ENCODE measurements at places on chromosomes 5 and 9. TPM values are rescaled to one million over a fixed set of nuclear protein-coding genes. Genes with fewer than 3 reads are reported as not detected.
A peak's percentile ranks its signal among the peaks of the same experiment; 100 is the strongest.

DNA sequence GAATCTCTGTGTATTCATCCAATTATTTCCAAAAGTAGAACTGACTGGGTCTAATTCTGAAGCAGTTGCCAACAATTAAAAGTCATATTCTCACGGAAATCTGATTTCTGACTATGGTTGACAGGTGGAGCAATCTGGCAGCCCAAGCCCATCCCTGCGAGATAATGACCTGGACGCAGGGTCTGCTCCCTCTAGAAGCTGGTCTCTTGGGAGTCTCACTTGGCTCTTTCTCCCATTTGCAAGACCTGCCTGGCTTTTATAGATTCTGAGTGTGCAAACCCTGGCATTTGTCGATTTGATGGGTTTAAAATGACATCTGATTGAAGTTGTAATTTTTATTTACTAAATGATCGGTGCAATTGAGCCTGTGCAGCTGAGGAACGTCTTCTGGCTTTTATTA, 49.4 kb upstream of the NEURL1B start:
- no peaks in the 10 kb centered on the region for H3K4me1 ChIP-seq
- H3K27me3 ChIP-seq, result no peaks in the 10 kb centered on the region
- no peaks in the 10 kb centered on the region for H3K36me3 ChIP-seq
- H3K27ac ChIP-seq, result no peak overlapping the region
- H3K4me3 ChIP-seq, result no peak overlapping the region

DNA sequence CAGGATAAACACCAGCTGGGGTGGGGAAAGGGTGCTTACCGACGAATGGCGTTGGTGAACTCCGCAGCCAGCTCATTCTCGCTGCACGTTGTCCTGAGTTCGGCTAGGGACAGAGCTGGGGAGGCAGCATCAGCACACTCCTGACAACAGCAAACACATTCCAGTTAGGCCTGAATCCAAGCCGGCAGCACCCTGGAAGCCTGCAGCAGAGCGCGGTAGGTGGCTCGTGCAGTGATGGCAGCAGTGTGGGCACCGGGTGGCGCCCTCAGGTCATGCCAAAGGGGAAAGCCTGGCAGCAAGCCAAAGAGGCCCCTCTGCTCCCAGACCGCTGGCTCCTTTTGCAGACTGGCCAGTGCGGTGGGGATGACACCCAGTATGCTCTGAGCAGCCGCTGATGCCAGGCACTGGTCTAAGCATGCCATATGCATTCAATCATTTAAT, 66.9 kb downstream of the DCP2 start:
- peak overlapping the region; percentile 0 for H3K27ac ChIP-seq
- H3K27me3 ChIP-seq, result no peaks in the 10 kb centered on the region
- no peak overlapping the region for H3K4me3 ChIP-seq
- no peaks in the 10 kb centered on the region for H3K4me1 ChIP-seq
- no peaks in the 10 kb centered on the region for H3K36me3 ChIP-seq
- DNase-seq, result peak; percentile 29

- no peaks in the 10 kb centered on the region for H3K4me1 ChIP-seq
- H3K27ac ChIP-seq, result peak overlapping the region; percentile 77
- H3K4me3 ChIP-seq, result peak overlapping the region; percentile 80
- H3K36me3 ChIP-seq, result no peaks in the 10 kb centered on the region
Measured at GRCh38 chr5:177592905-177593304, 902 bp downstream of the TMED9 start.

DNA sequence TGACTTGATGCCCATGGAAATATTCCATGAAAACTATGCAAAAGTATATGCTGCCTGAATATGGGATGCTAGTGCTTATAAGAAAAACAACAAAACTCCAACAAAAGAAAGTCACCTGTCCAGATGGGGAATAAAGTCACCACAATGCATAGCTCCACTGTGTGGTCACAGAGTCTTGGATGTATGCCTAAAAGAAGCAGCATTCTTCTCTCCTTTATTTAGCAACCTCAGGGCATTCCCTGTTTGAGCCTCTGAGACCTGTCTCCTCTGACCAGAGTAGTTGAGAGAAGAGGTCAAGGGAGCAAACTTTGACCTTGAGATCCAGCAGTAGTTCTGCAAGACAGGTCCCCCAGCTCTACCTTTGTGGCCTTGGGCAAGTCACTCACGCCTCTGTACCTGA, 287.5 kb downstream of the MED10 start:
- H3K4me1 ChIP-seq, result no peaks in the 10 kb centered on the region
- H3K36me3 ChIP-seq, result no peaks in the 10 kb centered on the region
- DNase-seq, result no peak
- H3K4me3 ChIP-seq, result no peak overlapping the region
- H3K27ac ChIP-seq, result no peak overlapping the region

GRCh38 chr9:4137234-4137633, 162.6 kb downstream of the GLIS3 start:
- no peak for DNase-seq
- H3K4me3 ChIP-seq, result no peak overlapping the region
- H3K4me1 ChIP-seq, result no peaks in the 10 kb centered on the region
- no peak overlapping the region for H3K27ac ChIP-seq
- no peaks in the 10 kb centered on the region for H3K27me3 ChIP-seq

- no peak for DNase-seq
- H3K4me1 ChIP-seq, result no peaks in the 10 kb centered on the region
- no peaks in the 10 kb centered on the region for H3K36me3 ChIP-seq
- H3K4me3 ChIP-seq, result no peak overlapping the region
- H3K27ac ChIP-seq, result no peak overlapping the region
Measured at GRCh38 chr9:132207839-132208615, 46.2 kb downstream of the NTNG2 start.

- H3K27me3 ChIP-seq, result no peaks in the 10 kb centered on the region
- no peaks in the 10 kb centered on the region for H3K36me3 ChIP-seq
- H3K4me1 ChIP-seq, result peaks cover 18% of the 10 kb centered on the region
- peak overlapping the region; percentile 93 for H3K27ac ChIP-seq
- no peak overlapping the region for H3K4me3 ChIP-seq
- peak; percentile 68 for DNase-seq
Measured at GRCh38 chr5:55597014-55597981, 62.5 kb upstream of the PLPP1 start.

DNA sequence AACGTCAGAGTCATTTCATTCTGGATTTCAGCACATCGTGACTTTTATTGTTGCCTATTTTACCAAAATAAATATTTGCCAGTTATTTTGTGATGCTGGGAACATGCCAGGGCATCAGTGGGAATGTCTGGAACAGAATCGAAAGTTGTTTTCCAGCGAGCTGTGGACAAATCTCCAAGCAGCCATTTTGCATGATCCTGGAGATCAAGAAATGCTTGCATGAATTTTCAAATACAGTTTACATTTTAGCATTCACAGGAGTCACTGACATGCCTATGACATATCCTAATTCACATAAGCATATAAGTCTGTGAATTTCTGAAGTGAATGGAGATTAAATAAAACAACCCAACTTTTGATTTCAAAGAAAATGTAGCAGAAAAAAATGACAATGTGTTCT, 119.4 kb downstream of the VCAN start:
- no peaks in the 10 kb centered on the region for H3K4me1 ChIP-seq
- no peaks in the 10 kb centered on the region for H3K36me3 ChIP-seq
- no peak for DNase-seq
- no peaks in the 10 kb centered on the region for H3K27me3 ChIP-seq
- no peak overlapping the region for H3K4me3 ChIP-seq
- no peak overlapping the region for H3K27ac ChIP-seq

DNA sequence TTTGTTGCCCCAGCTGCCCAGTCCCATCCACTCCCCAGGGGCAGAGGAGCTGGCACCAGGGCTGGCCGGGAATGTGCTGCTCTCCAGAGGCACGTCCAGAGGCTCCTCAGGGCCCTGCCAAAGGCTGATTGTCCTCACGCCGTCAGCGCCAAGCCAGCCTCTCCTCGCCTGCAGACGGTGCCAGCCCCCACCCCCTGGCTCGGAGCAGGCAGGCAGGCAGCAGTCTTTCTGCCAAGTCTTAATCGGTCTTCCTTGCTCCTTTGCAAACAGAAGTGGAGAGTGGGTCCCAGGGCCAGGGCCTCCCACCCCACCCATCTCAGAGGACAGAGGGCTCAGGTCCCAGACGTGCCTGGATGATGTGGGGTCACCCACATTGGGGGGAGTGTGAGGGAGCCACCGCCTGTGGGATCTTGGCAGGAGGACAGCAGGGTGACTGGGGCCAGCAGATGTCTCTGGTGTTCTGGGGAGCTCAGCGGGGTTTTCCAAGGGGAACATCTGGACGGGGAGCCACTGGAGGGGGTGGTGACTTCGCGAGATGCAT, 36.3 kb downstream of the FAM163B start:
- H3K36me3 ChIP-seq, result no peaks in the 10 kb centered on the region
- no peak overlapping the region for H3K27ac ChIP-seq
- DNase-seq, result no peak

GRCh38 chr5:173228639-173229381, 6.2 kb downstream of the NKX2-5 start:
- peaks cover 16% of the 10 kb centered on the region for H3K4me1 ChIP-seq
- H3K4me3 ChIP-seq, result no peak overlapping the region
- no peak overlapping the region for H3K27ac ChIP-seq

DNA sequence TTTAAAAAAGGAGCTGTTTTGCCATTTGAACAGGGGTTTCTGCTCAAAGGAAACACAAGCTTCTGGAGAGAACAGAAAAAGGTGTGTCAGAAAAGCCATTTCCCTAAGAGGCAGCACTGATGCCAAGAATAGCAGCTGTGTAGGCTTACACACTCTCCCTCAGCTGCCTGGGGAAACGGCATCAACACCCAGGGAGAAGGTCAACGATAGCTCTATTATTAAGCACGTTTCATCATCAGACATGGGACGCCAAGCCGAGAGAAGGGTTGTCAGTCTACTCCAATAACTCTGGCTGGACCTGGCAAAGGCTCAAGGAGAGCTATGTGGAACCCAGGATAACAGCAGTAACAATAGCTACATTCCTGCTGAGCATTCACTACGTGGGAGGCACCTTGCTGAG, 314.2 kb downstream of the CDK5RAP2 start:
- H3K27me3 ChIP-seq, result no peaks in the 10 kb centered on the region
- H3K27ac ChIP-seq, result no peak overlapping the region
- H3K36me3 ChIP-seq, result no peaks in the 10 kb centered on the region
- no peak for DNase-seq

DNA sequence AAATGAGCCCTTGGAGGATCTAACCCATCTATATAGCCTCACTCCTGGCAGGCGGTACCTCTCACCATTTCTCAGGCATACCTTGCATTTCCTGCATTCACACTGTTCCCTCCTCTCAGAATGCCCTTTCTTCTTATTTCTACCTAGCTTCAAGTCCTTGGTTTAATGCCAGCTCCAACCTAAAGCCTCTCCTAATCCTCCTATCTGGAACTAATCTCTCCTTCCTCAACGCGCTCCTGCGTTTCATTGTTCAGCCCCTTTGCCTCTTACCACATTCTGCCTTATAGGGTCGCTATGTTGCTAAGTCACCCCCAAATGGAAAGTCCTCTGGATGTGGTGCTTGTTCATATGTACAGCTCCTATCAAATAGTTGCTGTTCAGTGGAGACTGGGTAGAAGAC, 288.5 kb upstream of the TUT7 start:
- H3K4me1 ChIP-seq, result no peaks in the 10 kb centered on the region
- H3K4me3 ChIP-seq, result no peak overlapping the region
- DNase-seq, result no peak
- no peaks in the 10 kb centered on the region for H3K27me3 ChIP-seq
- no peak overlapping the region for H3K27ac ChIP-seq
- H3K36me3 ChIP-seq, result no peaks in the 10 kb centered on the region

DNA sequence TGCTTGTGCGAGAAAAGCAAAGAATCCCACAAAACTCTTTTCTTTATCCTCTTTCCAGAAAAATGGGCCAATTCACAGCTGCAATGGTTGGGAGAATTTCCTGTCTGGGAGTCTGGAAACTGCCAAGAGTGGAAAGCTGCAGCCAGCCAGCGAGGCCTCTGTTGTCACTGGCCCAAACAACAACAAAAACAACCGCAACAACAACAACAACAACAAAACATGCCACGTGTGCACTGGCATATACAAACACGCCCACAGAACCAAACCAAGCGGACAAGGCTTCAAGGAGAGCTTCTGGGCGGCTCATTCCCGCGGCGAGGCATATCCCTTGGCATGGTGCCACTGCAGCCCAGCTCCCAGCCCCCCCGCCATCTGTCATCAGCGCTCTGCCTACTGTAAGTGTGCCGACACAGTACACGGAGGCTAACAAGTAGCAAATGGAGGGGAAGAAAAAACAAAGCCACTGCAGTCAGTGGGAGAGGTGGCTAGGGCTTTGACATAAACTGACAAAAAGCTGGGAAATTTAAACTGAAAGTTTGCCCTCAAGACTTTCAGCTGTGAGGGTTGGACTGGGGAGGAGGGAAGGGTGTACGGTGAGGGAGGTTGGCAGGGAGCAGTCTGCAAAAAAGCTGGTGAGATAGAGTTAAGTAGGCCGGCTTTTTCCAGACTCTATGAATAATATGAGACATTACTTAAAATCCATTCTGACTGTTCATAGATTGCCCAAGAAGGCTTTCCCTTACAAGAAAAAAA, 165.0 kb upstream of the ZNF462 start:
- H3K27me3 ChIP-seq, result no peaks in the 10 kb centered on the region
- peak overlapping the region; percentile 19 for H3K4me3 ChIP-seq
- no peaks in the 10 kb centered on the region for H3K4me1 ChIP-seq
- no peaks in the 10 kb centered on the region for H3K36me3 ChIP-seq
- H3K27ac ChIP-seq, result peak overlapping the region; percentile 54

DNA sequence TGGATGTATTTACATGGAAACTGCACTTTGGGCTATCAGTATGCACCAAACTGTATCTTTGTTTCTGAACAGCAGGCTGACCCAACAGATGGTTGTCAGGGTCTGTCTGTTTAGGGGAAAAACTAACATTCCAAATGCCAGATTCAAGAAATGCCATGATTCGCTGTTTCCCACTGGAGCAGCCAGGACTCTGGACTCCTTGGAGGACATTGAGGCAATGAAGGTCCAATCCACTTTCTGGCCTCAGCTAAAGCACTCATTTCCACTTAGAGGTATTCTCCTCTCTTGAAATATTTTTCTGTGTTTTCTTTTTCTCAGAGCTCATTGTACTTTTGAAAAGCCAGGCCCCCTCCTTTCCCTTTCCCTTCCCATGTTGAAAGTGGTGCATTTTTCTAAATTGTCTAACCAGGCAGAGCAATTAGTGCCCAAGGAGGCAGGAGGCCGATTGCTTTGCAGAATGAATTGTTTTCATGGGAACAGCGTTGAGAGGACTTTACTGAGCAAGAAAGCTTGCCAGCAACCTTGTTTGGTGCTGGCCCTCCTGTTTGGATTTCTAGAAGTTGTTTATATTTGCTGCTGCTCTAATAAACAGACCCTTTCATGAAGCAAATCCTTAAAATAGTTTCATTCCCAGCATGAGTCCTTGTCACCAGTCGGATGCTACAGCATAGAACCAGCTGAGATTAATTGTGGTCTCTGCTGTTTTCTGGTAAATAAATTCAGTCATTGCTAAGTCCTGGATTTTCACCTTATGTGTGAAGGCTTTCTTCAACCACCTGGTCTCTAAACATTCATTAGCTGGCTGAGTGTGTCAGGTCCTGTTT, 132.8 kb upstream of the TAF11L2 start:
- H3K27ac ChIP-seq, result no peak overlapping the region
- H3K36me3 ChIP-seq, result no peaks in the 10 kb centered on the region
- no peaks in the 10 kb centered on the region for H3K4me1 ChIP-seq

- no peaks in the 10 kb centered on the region for H3K27me3 ChIP-seq
- H3K27ac ChIP-seq, result no peak overlapping the region
- DNase-seq, result no peak
- no peaks in the 10 kb centered on the region for H3K36me3 ChIP-seq
- no peaks in the 10 kb centered on the region for H3K4me1 ChIP-seq
Measured at GRCh38 chr5:1064383-1065142, 47.3 kb downstream of the SLC12A7 start.

Gene IL31RA
- total RNA-seq, result not detected

Gene SLC36A3
- total RNA-seq, result not detected

Gene GPRIN1
- 1.4 TPM for total RNA-seq

Gene APBB3
- total RNA-seq, result 43.0 TPM

Gene SLC6A18
- not detected for total RNA-seq

Gene LAMC3
- 58.5 TPM for total RNA-seq

Gene GARIN3
- total RNA-seq, result not detected

Gene PDE4D
- 27.1 TPM for total RNA-seq

Gene NDOR1
- 4.5 TPM for total RNA-seq

Gene SHROOM1
- total RNA-seq, result 5.0 TPM

Gene SLCO6A1
- not detected for total RNA-seq

Gene NUTM2F
- total RNA-seq, result not detected

All from uterus (tissue), 4 donors.